Stimulated activated naive CD4-positive, alpha-beta T cell (primary cell): ENCODE measurements at places on chromosomes 1 and 21.

DNA sequence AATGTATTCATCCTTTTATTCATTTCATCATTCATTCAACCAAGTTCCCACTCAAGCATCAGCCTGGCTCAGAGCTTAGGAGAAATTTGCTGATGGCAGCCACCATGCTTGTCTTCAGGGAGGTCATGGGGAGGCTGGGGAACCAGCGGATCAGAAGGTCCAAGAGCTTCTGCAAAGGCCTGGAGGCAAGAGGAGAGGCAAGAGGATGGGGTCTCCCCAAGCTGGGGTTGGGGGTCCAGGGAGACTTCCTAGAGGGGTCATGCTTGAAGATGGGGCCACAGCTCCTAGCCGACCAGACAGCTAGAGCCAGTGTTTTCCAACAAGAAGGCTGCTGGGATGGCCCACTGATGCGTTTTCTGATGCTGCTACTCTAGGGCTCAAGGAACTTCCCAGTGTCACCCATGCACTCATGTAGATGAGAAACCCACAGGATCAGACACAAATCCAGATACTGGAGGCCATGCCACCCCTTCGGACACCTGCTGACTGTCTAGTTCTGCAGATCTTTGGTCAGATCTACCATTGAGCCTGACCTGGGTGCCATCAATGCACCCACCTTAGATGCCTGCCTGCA lies 315.2 kb downstream of the AJAP1 start:
- no peak for DNase-seq

DNA sequence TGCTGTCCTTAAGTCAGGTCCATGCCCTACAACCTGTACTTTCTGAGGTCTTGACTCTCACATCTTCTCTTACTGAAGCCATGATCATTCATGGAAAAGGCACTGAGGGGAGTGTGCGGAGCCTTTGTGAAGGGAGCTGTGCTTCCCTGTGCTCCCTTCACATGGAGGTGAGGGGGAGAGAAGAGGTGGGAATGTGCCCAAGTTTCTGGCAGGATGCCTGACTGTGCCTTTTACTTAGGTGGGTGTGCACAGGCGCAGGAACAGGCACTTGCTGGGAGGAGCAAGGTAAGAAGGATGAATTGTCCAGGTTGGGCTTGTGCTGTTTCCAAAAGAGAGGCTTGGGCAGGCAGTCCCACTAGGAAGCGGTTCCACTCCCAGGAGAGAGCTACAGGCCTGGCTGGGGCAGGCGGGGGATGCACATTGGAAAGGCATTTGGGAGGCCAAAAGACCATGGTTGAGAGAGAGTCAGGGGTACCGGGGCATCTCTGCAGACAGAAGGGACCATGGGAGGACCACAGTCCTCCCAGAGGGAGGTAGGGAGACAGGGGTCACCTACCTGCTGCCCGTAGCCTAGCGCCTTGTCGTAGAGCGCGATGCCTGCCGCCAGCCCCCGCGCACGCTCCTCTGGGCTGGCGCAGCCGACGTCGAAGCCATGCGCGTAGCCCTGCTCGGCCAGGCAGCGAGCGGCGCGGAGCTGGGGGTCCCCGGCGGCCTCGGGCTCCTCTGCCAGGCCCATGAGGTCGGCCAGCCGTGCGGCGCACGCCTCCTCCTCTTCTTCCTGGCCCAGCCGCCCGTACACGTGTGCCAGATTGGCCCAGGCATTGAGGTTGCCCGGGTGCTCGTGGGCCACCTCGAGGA lies 853 bp downstream of the TTC22 start:
- DNase-seq = no peak

DNA sequence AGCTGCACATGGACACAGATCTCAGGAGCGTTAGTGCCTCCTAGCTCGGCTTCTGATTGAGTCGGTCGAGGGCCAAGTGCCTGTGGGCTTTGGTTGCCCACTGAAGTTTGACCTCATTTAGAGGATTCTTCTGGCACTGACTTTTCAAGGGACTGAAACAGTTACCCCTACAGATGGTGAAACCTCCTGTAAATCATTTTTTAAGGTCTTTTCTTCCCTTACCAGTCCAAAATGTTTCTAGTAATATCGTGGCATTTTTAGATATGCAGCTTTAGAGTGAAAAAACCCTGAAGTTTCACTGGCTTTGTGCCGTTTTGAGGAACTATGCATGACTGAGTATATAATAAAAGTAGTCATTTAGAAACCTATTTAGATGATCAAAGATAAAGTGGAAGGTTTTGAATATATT lies 34.7 kb upstream of the L1TD1 start:
- no peak for DNase-seq

GRCh38 chr1:1330366-1331067 lies 563 bp upstream of the TAS1R3 start:
- no peak for DNase-seq

DNA sequence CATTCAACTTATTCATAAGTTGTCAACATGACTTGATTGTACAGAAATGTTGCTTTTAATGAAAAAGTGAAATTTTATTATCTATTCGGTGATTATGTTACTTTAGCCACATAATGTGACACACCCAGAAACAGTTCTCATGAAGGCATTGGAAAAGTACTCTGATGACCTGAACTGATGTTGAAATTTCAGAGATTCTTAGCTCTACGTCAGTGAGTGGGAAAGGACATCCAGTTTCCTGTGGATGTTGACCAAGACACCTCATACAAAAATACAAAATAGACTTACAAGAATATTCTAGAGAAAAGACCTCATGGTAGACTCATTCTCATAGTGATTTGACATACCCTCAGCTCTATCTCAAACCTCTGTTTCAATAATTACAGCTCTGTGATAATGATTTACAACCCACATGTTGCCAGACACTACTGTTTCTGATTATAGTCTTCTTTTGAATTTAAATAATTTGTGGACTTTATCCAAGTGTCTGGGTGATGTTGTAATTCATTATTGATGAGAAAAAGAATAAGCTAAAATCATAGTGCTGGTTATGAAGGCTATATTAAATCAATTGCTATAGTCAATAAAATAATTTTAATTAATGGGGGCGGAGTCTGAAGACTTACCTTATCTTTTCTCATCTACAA lies 37.3 kb downstream of the KCNK2 start:
- no peak for DNase-seq

DNA sequence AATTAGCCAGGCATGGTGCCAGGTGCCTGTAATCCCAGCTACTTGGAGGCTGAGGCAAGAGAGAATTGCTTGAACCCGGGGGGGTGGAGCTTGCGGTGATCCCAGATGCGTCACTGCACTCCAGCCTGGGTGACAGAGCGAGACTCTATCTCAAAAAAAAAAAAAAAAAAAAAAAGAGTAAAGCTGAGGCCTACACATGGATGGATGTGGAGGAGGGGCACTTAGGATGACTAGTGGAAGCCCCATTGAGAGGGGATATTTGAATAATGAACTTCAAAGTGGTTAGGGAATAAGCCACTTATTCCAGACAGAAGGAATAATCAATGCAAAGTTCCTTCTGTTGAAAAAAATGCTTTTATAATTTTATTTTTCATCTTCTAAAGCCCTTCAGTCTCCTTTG lies 51.4 kb downstream of the PTBP2 start:
- no peak for DNase-seq

DNA sequence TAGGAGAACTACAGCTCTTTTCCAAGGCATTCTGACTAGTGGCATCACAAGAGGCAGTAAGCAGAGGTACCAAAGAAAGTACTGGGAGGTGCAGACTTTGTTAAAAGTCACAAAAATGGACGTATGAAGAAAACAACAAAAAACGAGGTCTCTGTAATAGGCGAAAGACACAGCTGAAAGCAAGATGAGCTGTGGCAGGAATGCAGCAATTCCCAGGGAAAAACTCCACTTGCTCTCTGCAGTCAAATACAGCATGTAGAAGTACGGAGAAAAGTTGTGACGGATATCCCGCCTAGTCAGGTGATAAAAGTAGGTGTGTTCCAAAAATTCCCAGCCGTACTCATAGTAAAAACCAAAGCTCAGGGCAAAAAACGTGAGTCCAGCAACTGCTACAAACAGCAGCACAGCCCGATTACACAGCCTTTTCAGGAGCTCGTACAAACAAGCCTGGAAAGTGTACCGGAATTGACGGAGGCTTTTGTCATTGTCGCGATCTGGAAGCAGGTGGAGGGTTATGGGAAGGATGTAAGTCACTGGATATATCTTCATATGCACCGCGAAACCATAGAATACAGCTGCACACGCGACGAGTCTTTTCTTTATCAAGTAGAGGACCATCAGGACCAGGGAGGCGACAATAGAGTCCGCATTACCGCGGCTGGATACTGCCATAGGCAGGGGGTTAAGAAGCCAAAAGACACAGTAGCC lies 979 bp downstream of the PIGM start:
- no peak for DNase-seq

DNA sequence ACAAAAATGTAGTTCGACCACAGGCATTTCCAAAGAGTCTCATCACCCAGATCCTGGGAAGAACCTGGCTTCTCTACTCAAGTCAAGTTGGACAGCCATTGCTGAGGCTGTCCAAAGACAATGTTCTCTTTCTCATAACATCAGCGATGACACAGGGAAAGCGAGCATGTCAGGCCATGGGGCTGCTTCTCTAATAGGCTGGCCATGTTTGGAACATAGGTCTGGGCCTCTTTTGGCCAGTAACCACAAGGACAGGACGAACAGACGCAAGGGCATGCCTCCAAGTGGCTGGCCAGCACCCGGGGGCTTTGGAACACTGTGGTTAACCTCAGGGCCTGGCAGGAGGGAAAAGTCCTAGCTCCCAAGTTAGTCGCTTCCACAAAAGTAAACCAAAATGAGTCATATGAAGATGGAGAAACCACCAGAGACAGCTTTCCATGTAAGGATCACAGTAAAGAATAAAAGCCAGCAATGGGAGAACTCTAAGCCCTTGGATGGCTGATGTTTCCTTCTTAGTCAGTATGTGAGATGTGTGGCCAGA lies 80.6 kb upstream of the SLC44A3 start:
- no peak for DNase-seq

GRCh38 chr1:65762081-65762862 lies 30.4 kb upstream of the PDE4B start:
- DNase-seq = no peak
